Kidney (tissue), 22 donors: ENCODE measurements at places on chromosomes 5 and 9. TPM values are rescaled to one million over a fixed set of nuclear protein-coding genes. Genes with fewer than 3 reads are reported as not detected.
A peak's percentile ranks its signal among the peaks of the same experiment; 100 is the strongest.

DNA sequence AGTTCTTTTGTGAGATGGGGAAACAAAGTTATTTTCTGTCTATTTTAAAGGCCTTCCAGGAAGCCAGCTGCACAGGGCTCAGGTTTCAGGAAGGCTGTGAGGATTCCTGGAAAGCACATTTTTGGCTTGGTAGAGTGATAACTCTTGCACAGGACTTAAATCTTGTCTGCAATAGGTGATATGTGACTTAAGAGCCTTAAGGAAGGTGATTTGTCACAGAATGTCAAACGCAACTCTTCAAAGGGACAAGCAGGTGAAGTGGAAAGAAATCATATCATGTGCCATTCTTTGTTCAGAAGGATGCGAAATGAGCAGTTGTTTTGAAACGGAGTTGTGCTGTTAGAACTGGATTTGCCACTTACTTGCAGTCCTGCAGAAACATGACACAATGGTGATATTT, 459.3 kb downstream of the MAT2B start:
- DNase-seq: peak; percentile 72
- H3K36me3 ChIP-seq: no peaks in the 10 kb centered on the region
- no peak overlapping the region for H3K27ac ChIP-seq
- H3K4me1 ChIP-seq: no peaks in the 10 kb centered on the region
- no peaks in the 10 kb centered on the region for H3K27me3 ChIP-seq

The GARIN3 gene
- not detected for total RNA-seq

The CFAP157 gene
- total RNA-seq: 2.9 TPM

- no peak overlapping the region for H3K4me3 ChIP-seq
- H3K4me1 ChIP-seq: peaks cover 9% of the 10 kb centered on the region
- no peaks in the 10 kb centered on the region for H3K36me3 ChIP-seq
- H3K27me3 ChIP-seq: peaks cover 3% of the 10 kb centered on the region
- H3K27ac ChIP-seq: no peak overlapping the region
These were observed 1.6 kb downstream of the ARSI start for GRCh38 chr5:150301170-150301505.

GRCh38 chr5:178116143-178116885, 3.0 kb downstream of the N4BP3 start:
- no peak overlapping the region for H3K4me3 ChIP-seq
- no peaks in the 10 kb centered on the region for H3K36me3 ChIP-seq
- no peak overlapping the region for H3K27ac ChIP-seq

DNA sequence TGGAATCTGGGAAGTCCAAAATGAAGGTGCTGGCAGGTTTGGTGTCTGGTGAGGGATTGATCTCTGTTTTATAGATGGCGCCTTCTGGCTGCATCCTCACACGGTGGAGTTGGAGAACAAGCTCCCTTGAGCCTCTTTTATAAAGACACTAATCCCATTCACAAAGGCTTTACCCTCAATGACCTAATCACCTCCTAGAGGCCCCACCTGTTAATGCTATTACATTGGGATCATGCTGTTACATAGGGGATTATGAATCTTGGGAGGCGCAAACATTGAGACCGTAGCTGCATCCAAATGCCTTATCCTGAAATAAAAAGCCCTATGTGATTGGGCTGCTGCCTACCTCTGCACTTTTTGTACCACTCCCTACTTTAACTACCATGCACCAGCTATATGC, 197.1 kb upstream of the HMHB1 start:
- no peak overlapping the region for H3K27ac ChIP-seq
- no peaks in the 10 kb centered on the region for H3K27me3 ChIP-seq
- DNase-seq: no peak
- H3K4me3 ChIP-seq: no peak overlapping the region

GRCh38 chr5:103562453-103563157, at the start of gene NUDT12:
Gene NUDT12 (minus strand): TSS chr5:103562789. CDS start chr5:103560248, 2,541 bp downstream.
- H3K4me3 ChIP-seq: peak within 1 kb of the TSS; percentile 88
- DNase-seq: peak; percentile 88
- peak within 1 kb of the TSS; percentile 88 for H3K27ac ChIP-seq
- H3K36me3 ChIP-seq: peaks cover 2% of the 10 kb centered on the region
- H3K4me1 ChIP-seq: peaks cover 4% of the 10 kb centered on the region

DNA sequence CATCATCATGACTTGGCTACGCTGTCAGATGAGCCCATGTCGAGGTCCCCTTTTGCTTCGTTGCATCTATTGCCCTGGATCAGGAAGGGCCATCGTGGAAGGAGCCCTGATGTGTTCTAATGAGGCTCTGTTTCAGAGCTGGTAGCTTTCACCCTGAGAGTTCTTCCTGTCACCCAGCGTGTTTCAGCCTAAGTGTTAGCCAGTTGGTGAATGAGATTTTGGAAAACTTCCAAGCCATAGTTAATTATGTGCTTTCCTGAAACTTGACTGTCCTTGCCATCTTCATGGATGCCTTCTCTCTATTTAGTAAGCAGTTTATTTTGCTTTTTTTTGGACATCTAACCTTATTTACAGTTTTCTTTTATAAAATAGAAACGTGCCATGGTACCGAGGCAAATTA, 1695.4 kb upstream of the WWC1 start:
- DNase-seq: no peak
- no peaks in the 10 kb centered on the region for H3K27me3 ChIP-seq
- H3K27ac ChIP-seq: no peak overlapping the region
- H3K36me3 ChIP-seq: no peaks in the 10 kb centered on the region
- no peaks in the 10 kb centered on the region for H3K4me1 ChIP-seq
